CD8-positive, alpha-beta memory T cell (primary cell): ENCODE measurements at places on chromosomes 1 and 21. TPM values are rescaled to one million over a fixed set of nuclear protein-coding genes. Genes with fewer than 3 reads are reported as not detected.

NUF2 gene
- 28.5 TPM for total RNA-seq

SLC45A3 gene
- total RNA-seq = 0.33 TPM

EIF4G3 gene
- 46.8 TPM for total RNA-seq

KRTAP21-2 gene
- total RNA-seq = not detected

KRTAP19-1 gene
- not detected for total RNA-seq

WDR64 gene
- total RNA-seq = not detected

CHIA gene
- not detected for total RNA-seq

NCMAP gene
- 0.04 TPM for total RNA-seq

DNA sequence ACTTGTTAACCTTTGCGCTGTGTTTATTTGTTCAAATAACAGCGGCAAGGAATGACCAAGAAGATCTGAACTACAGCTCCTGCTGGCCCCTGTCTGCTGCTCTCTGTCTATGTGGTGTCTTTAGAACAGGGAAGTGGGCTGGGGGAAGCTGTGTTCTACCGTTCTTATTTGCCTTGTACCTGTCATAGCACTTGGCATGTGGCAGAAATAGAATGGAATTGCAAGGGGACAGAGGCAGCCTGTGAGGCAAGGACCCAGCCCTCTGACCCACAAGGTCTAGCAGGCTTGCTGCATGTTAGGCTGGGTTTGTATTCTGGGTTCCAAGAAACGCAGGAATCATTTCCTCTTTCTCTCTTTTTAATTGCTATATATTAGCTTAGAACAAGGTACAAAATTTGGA, 20.7 kb downstream of the HMGCS2 start:
- DNase-seq = no peak

- DNase-seq = no peak
Observed at GRCh38 chr1:13948396-13948795, 248.4 kb downstream of the PRDM2 start.

DNA sequence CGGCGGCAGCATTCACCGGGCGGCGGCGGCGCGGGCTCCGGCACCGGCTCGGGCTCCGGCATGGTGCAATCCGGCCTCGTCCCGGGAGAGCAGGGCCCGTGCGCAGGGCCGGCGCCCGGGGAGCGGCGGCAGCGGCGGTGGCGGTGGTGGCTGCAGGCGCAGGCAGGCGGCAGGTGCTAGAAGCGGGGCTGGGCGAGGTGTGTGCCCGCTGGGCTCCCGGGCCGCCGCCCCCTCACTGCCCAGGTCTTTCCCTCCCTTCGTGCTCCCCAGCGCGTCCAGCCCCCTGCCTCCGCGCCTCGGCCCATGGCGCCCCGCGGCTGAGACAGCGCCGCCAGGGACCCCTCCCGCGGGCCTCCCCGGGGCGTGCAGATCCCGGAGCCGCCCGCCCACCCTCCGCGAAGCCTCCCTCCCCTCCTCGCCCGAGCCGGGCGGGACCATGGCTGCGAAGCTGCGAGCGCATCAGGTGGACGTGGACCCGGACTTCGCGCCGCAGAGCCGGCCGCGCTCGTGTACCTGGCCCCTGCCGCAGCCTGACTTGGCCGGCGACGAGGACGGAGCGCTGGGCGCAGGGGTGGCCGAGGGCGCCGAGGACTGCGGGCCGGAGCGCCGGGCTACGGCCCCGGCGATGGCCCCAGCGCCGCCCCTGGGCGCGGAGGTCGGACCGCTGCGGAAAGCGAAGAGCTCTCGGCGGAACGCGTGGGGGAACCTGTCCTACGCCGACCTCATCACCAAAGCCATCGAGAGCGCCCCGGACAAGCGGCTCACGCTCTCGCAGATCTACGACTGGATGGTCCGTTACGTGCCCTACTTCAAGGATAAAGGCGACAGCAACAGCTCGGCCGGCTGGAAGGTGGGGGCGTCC, 492 bp downstream of the FOXO6 start:
- DNase-seq = no peak

DNA sequence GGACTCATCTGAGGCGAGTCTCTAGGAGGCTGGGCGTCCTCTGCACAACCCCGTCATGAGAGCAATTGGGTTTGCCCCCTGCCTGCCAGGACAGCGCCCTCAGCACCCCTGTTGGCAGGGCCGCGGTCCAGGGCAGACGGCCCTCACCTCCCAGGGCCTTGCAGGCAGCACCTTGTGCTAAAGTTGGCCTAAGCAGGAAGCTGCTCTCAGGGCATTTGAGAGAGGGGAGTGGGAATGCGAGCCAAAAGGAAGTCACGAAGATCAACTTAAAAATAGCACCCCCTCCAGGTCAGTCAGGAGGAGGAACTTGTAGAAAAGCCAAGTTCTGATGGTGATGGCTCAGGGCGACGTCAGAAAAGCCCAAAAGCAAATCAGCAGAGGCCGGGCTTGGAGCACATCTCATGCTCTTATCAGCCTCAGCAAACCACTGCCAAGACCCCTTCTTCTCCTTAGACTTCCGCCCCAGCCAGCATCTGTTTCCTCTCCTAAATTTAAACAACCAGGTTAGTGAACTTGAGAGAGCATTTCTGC, 12.6 kb upstream of the ADORA3 start:
- peak; percentile 70 for DNase-seq

DNA sequence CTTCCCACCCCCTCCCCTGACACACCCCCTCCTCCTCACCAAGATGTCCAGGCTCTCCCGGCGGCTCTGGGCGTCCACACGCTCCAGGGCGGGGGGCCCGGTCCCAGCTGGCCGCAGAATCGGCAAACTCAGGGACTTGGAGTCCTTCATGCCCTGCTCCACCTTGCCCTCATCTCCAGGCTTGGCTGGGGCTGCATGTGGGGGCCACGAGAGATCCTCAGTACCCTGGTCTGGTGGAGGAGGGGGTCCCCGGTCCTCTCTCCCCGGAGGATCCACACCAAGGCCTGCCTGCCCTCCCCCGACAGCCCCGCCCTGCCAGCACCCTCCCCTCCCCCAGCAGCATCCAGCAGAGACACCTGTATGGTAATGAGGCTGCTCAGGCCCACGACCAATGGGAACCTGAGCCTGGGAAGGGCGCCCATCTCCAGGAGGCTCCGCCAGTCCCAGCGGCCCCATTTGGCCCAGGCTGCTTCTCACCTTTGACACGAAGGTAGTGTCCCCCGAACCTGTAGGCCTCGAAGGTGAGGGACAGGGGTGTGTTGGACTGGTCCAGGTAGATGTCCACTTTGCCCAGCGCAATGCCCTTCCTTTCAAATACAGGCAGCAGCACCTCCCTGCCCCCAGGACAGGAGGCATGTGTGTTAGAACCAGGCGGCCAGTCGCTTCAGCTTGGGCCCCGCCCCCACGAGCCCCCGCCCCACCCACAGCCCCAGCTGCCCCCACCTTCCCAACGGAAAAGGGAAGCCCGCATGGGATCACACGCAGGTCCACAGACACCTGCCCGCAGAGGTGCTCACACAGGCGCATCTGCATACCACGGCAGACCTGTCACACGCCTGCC, 8.2 kb upstream of the TNFRSF25 start:
- no peak for DNase-seq

DNA sequence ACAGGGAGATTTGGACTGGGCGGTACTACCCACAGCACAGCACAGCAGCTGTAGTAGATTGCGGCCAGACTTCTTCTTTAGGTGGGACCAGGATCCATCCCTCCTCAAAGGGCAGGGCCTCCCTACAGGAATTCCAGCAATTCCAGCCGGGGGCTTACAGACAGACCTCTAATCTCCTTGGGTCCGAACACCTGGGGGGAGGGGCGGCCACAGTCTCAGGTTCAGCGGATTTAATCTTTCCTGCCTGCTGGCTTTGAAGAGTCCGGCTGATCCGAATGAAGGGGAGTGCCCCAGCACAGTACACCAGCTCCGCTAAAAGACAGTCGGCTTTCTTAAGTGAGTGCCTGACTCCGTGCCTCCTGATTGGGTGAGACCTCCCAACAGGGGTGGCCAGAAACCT, 1708.5 kb downstream of the BRINP3 start:
- no peak for DNase-seq

DNA sequence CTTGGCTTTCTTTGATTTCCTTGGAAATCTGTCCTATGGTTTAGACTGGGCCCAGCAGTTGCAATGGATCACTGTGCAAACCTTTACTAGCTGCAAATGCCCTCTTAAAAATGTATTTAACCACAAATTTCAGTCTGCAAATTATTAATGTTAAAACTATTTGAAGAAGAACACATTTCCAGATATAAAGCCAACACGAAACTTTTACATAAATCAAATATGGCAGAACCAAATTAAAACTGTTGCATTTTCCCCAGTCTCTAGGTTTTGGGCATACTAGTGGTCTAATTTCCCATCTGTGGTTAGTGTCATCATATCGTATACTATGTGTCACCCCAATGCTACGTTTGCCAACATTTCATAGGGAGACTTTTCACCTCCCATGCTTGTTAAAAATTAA, 52.3 kb downstream of the HMCN1 start:
- no peak for DNase-seq

- no peak for DNase-seq
Observed at GRCh38 chr21:46504666-46505065, 46.0 kb downstream of the DIP2A start.

- no peak for DNase-seq
Observed at GRCh38 chr1:201508809-201509208, 1.9 kb upstream of the CSRP1 start.

DNA sequence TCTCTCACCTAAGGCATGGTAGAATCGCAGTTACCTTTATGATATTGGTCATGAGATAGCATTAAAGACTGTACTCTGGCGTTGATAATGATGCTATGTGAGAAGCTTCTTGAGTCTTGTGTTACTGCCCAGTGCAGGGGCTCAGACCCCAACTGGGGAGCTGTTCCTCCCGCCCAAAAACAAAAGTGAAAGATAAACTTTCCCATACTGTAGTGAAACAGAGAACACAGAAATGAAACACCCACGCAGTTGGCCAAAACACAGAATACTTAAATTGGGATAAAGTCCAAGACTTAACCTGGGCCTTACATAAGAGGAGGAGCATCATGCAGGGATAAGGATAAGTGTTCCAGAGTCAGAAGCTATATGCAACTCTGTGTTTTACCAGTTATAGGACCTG, 130.6 kb downstream of the HHIPL2 start:
- no peak for DNase-seq

GRCh38 chr1:16046842-16047241, 3.3 kb downstream of the CLCNKB start:
- DNase-seq = no peak

DNA sequence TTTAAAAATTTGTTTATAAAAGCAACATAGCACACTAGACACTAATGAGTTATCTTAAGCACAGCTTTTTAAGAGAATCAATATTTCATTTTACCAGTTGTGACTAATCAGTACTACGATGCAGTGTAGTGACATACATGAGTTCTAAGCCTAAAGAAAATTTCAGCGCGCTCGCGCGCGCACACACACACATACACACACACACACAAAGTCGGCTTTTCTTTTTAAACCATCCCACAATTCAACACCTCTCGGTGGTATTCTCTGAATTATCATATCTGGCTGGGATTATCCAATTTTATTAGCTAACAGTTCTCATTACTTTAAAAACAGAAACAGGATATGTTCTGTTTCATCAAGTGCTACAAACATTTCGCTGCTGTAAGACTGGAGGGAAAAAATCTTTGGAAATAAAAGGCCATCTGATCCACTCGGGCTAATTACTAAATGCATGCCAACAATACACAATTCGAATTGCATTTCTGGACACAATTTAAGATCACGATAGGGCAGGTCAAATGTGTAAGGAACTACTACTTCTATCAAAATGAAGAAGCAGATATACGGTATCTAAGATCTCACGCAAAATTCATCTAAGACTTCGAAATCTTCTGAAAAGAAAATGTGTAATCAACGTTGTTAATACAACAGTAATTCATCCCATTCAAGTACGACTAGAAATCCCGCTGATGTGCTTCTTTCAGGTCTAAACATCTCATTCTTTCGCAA, 1.2 kb downstream of the TUT4 start:
- DNase-seq = peak; percentile 59

- DNase-seq = no peak
Observed at GRCh38 chr1:10324627-10325026, 74.2 kb upstream of the PGD start.

DNA sequence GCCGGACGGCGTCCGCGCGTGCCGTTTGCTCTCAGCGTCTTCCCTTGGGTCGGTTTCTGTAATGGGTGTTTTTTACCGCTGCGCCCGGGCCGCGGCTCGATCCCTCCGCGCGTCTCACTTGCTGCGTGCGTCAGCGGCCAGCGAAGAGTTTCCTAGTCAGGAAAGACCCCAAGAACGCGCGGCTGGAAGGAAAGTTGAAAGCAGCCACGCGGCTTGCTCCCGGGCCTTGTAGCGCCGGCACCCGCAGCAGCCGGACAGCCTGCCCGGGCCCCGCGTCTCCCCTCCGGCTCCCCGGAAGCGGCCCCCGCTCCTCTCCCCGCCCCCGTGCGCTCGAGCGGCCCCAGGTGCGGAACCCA, 159.8 kb downstream of the RUNX1 start:
- DNase-seq = no peak

- no peak for DNase-seq
Observed at GRCh38 chr1:116986421-116987255, 14.9 kb upstream of the CD101 start.

DNA sequence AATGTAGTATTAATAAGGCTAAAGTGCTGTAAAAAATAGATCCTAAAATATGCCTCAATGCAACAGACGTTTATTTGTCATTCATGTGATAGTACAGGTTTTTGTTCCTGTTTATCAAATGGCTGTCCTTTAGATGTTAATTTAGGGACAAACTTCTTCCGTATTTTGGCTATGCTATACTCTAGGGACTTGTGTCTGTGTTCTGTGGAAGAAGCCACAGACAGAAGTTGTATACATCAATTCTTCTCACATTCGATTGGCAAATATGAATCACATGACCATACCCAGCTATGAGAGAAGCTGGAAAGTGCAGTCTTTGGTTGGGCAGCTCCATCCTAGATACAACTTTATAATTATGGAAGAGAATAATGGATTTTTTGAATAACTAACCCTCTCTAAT, 232.7 kb upstream of the SNX7 start:
- DNase-seq = no peak

DNA sequence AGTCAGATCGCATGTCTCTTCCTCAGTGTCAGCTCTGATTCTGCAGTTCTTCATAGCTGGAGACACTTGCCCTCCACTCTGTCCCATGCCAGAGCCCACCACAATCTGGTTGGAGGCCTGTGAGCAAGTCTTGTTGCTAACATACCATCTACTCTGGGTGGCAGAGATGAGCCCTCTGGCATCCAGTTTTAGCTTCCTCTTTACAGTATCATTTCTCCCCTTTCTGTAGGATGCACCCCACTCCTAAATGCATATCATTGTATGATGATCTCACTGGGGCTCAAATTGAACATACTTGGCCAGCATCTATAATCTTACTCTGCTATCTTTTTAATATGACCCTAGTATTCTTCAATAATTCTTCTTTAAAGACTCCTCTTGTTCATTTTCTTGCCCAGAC, 16.9 kb downstream of the PCNX2 start:
- DNase-seq = no peak

GRCh38 chr1:234226113-234226818, 147.0 kb upstream of the COA6 start:
- DNase-seq = no peak
